ENCODE measurements at places on chromosomes 7 and 10. TPM values are rescaled to one million over a fixed set of nuclear protein-coding genes. Genes with fewer than 3 reads are reported as not detected.

HOGA1 gene
- polyA plus RNA-seq = not detected

SH2D4B gene
- polyA plus RNA-seq = not detected

HOXA6 gene
- polyA plus RNA-seq = not detected

ANLN gene
- 0.25 TPM for polyA plus RNA-seq

IMMP2L gene
- polyA plus RNA-seq = 23.5 TPM

LFNG gene
- polyA plus RNA-seq = 2.0 TPM

VIM gene
- 513 TPM for polyA plus RNA-seq

Measured in CD8-positive, alpha-beta memory T cell (primary cell).